ENCODE measurements at places on chromosomes 7 and 10.

GRCh38 chr10:126104767-126105166 is 208.4 kb downstream of the FANK1 start:
- DNase-seq, result no peak

DNA sequence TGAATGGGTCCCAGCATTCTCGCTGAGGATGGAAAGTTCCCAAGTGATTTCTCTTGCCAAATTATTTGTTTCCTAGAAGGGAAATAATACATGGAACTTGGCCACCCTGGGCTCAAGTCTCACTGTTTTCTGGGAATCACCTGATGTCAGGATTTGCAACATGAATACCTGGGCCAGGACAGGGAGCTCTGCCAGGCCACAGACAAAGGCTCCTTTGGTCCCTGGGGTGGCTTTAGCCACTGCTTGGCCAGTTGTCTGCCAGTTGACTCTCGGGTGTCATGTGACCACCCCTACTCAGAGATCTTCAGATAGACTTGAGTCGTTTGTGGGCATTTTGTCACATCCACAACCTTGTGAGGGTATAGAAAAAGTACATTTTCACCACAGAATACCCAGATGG is 258.0 kb upstream of the HABP2 start:
- DNase-seq, result no peak

- no peak for DNase-seq
Measured at GRCh38 chr10:95406651-95407280, 116.0 kb upstream of the PDLIM1 start.

- DNase-seq, result peak; percentile 52
Measured at GRCh38 chr7:133025056-133025455, 56.8 kb downstream of the CHCHD3 start.

GRCh38 chr10:16360001-16360400 is 76.8 kb upstream of the PTER start:
- DNase-seq, result no peak

GRCh38 chr7:117603627-117604026 is 123.8 kb downstream of the CFTR start:
- no peak for DNase-seq

- DNase-seq, result peak; percentile 2
Measured at GRCh38 chr10:3068968-3069737, 1.8 kb downstream of the PFKP start.

GRCh38 chr10:59361663-59362143 is 646 bp downstream of the FAM13C start:
- peak; percentile 13 for DNase-seq

GRCh38 chr7:7639847-7640220 is 718 bp upstream of the UMAD1 start:
- peak; percentile 75 for DNase-seq

GRCh38 chr7:27395626-27396025 is 153.0 kb downstream of the EVX1 start:
- DNase-seq, result no peak

- no peak for DNase-seq
Measured at GRCh38 chr7:55096323-55096722, 77.5 kb downstream of the EGFR start.

DNA sequence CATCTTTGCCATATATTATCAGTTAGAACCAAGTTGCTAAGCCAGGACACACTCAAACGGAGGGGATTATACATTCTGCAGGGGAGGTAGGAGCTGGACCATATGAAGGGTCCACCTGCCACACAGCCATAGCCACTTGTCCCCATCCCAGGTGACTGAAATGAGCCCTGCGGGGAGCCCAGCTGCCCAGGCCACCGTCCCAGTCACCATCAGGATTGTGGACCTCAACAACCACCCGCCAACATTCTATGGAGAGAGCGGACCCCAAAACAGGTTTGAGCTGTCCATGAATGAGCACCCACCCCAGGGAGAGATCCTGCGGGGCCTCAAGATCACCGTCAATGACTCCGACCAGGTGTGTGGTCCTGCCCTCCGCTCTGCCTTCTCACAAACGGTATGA is 13.7 kb downstream of the CDHR1 start:
- DNase-seq, result no peak

DNA sequence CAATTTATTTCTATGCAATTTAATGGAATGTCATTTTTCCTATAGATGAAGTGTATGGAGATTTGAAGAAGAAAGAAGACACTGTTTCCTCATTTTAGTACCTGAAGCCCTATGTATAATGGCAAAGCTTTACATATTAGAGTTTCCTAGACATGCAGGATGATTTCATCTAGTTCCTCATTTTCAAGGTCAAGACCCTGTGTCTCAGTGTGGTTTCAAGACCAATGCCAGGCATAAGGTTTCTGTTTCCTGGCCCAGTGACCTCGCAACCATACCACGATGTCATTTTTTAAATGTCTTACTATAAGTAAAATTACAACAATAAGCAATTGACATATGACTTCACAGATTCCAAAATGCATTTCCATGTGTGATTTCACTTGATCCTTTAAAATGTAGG is 336.5 kb upstream of the PRKCQ start:
- no peak for DNase-seq

- DNase-seq, result no peak
Measured at GRCh38 chr10:3652886-3653285, 132.1 kb downstream of the KLF6 start.

DNA sequence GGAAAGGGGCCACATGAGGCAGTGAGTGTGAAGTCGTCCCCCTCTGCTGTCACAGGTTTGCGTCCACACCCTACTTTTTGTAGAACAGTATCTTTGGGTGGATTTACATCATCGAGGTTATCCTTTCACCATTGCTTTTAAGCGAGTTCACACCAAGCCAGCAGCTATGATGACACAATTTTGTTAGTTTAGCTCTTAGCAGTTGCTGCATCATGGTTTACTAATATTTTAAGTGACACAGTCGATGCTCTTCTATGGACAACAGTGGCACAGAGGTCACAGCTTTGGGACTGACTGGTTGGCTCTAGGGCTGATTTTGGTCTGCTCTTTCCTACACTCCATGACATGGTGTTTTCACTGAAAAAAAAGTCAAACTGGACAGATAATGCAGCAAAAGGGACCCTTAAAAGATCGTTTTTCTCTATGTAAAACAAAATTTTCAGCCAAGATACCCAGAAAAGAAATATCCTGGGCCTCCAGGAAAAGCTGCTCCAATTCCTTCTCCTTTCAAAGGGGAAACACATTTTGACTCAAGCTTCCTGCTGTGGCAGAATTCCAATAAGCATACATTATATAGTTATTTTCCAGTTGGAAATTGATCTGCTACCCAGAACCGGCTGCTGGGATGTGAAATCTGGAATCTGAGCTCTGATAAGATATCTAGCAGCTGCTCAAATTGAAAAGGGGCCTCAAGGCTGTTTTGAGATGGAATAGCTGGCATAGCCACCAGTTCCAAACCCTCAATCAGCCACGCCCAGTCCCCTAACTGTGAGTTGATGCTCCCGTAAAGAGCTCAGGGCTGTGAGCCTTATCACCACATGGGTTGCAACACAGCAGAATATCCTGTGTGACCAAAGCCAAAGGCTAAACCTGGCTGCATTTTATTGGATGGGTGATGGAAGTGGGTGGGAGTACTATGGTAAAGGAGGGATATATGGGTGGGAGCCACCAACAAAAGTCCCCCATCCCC is 114.2 kb downstream of the SMURF1 start:
- no peak for DNase-seq

DNA sequence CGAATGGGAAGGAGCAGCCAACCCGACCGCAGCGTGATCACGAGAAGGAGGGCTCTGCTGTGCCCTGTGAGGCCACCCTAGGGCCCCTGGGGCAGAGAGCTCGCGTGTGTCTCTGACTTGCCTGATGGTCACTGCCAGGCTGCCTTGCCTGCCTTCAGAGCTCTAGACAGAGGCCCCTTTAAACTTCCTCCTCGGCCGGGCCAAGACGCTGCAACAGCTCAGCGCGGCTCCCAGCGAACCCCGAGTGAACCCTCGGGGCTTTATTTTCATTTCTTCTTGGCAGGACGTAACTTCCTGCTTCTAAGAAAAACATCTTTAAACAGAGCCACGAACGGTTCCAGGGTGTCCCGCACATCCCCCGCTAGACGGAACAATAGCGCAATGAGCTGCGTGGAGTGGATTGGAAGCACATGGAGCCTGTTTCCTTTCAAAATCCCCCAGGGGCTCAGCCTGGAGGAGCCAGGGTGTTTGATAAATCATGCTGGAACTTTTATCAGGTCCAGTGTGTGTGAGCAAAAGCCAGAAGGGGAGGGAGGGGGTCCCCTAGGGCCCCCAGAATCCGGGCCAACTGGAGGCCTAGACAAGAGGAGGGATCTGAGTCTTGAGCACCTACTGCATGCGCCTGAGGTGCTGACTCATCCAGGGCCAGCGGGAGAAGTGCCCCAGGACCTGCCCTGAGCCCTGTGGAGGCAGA is 134.1 kb upstream of the GDF10 start:
- DNase-seq, result no peak

DNA sequence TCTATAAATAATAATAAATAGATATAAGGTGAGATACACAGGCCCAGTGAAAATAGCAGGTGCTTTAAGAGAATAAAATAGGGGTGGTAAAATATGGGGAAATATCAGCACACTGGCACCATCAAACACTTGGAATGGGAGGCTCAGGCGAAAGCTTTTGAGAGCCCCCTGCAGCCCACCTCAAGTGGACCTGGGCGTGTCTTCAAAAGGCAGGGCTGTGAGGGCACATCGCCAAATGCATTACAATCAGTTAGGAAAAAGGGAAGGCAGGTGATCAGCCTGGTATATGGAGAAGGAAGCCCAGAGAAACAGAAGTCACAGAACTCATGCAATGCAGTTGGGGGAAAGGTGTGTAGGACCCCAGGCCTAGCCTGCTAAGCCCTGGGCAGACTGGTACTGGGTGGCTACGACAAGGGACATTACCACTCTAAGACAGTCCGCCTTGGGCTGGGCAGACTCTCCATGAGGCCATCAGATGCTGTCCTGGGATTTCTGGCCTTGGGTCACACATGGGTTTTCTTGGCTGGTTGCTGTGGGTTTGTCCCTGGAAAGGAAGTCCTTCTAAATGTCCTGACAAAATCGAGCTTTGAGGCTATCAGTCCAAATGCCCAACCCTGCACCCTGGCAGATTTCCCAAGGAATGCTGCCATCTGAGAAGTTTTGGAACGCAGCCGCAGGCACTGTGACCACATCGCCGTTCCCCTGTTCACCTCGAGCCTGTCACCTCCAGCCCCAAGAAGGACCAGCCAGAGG is 330.6 kb downstream of the GRID1 start:
- DNase-seq, result peak; percentile 31

DNA sequence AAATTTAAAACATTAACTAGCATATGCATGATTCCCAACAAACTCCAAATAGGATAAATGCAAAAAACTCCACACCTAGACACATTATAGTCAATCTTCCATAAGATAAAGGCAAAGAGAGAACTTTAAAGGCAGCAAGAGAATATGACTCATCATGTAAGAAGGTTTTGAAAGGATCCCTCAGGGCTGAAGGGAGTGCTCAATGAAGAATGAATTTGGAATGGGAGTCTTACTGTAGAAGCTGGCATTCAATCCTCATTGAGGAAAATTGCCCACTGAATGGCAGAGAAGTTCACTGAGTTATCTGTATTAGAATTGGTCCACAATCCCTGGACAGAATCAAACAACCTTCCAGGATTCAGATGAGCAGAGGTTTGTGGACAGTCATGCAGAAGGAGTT is 26.1 kb upstream of the ZNF365 start:
- no peak for DNase-seq

- DNase-seq, result no peak
Measured at GRCh38 chr10:19169684-19170083, 121.1 kb downstream of the MALRD1 start.

DNA sequence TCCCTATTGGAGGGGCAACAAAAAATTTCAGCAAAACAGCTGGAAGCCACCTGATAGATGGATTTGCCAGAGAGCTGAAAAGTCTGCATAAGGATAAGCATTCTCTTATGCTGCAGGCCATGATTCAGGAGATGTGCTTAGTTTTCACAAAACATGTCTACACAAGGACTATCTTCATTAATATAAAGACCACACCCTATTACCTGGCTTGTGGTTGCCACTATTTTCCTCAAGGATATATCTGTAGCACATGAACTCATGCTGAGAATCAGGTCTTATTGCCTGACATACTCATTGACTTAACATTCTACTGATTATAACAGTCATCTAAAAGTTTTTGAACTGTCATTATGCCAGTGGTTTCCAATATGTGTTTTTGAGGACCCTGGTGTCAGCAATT is 7.1 kb upstream of the COL17A1 start:
- DNase-seq, result no peak

- no peak for DNase-seq
Measured at GRCh38 chr7:116859323-116859722, 3.1 kb upstream of the CAPZA2 start.

GRCh38 chr10:454860-455259 is 234.6 kb downstream of the DIP2C start:
- no peak for DNase-seq

DNA sequence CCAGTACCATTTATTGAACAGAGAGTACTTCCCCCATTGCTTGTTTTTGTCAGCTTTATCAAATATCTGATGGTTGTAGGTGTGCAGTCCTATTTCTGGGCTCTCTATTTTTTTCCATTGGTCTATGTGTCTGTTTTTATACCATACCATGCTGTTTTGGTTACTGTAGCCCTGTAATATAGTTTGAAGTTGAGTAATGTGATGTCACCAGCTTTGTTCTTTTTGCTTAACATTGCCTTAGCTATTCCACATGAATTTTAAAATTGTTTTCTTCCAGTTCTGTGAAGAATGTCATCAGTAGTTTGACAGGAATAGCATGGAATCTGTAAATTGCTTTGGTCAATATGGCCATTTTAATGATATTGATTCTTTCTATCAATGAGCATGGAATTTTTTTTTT is 140.5 kb upstream of the RHOBTB1 start:
- no peak for DNase-seq

DNA sequence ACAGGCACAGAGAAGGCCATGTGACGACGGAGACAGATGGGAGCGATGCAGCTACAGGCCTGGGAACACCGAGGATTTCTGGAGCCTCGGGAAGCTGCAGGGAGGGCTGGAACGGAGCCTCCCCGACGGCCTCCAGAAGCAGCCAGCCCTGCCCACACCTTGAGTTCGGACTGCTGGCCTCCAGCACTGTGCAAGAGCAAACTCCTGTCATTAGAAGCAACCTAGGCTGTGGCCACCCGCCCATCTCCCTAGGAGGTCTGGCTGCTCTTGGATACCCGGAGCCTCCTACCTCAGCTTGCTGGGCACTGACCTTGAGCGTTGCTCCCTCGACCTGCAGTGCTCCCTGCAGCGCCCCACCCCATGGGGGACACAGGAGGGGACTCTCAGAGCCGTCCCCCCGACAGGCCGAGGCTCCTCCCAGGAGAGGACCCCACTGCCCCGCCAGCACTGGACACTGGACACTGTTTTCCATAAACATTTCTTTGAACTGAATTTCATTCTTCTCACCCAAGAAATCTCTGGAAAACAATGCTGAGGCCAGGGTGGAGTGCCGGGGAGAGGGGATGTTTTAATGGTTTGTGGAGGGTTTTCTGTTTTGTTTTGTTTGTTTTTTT is 22.5 kb upstream of the TNRC18 start:
- no peak for DNase-seq

GRCh38 chr10:66234872-66235271 is 691.0 kb upstream of the LRRTM3 start:
- DNase-seq, result no peak

- no peak for DNase-seq
Measured at GRCh38 chr10:128054163-128054970, 71.9 kb downstream of the MKI67 start.

Data from DMS79 treated with DMSO at 0.1 percent for 48 hours (cell line).